ENCODE measurements at places on chromosomes 13 and 19. TPM values are rescaled to one million over a fixed set of nuclear protein-coding genes. Genes with fewer than 3 reads are reported as not detected.

Gene RXFP2
- total RNA-seq, result not detected

Gene LINGO3
- 0.94 TPM for total RNA-seq

Gene GPC5
- 8.1 TPM for total RNA-seq

Gene ZNF677
- 45.7 TPM for total RNA-seq

Gene RNF113B
- not detected for total RNA-seq

Gene ZNF442
- total RNA-seq, result 6.6 TPM

Gene SGCG
- 0.31 TPM for total RNA-seq

Gene LRRC4B
- 79.8 TPM for total RNA-seq

Gene ZNF682
- 25.0 TPM for total RNA-seq

Gene RGS9BP
- 1.3 TPM for total RNA-seq

Gene C19orf73
- total RNA-seq, result not detected
